ENCODE measurements at places on chromosomes 2 and 18. TPM values are rescaled to one million over a fixed set of nuclear protein-coding genes. Genes with fewer than 3 reads are reported as not detected.

The CYP1B1 gene
- total RNA-seq, result 42.8 TPM

The MDH1 gene
- 132 TPM for total RNA-seq

The ASB18 gene
- total RNA-seq, result not detected

The CSRNP3 gene
- total RNA-seq, result 44.1 TPM

The NPHP1 gene
- total RNA-seq, result 35.6 TPM

The ACOXL gene
- total RNA-seq, result not detected

The HNMT gene
- 54.6 TPM for total RNA-seq
